AG04449 (cell line): ENCODE measurements at places on chromosomes 2 and 18.

- DNase-seq, result no peak
Measured at GRCh38 chr2:15804691-15805090, 135.7 kb upstream of the MYCN start.

DNA sequence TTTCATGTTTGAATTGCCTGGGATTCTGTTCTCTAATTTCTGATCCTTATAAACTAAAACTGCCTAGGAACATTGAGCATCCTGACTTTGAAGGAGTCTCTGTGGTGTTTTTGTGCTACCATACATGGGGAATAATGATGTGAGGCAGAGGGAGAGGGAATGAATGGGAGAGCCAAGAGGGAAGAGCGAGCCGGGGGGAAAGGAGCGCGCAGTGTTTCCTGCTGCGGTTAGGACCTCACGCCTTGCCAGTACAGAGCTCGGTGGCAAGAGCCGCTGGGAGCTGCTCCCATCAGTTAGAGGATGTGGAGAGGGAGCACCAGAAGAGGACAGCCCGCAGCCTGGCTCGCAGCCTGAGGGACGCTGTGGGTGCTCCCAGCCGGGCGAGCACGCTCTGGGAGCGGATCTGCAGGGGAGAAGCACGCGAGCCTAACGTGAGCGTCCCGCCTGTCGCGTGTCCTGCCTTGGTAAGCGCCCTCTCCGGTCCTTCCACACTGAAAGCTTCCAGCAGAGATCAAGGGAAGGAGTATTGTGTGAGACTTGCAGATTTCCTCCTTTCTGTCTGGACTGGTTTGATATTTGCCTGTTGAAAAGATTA is 114.7 kb downstream of the FAM210A start:
- DNase-seq, result no peak

DNA sequence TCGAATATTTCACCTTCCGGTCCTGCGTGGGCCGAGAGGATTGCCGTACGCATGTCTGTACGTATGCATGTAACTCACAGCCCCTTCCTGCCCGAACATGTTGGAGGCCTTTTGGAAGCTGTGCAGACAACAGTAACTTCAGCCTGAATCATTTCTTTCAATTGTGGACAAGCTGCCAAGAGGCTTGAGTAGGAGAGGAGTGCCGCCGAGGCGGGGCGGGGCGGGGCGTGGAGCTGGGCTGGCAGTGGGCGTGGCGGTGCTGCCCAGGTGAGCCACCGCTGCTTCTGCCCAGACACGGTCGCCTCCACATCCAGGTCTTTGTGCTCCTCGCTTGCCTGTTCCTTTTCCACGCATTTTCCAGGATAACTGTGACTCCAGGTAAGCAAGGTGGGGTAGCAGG is at the start of gene SERPINB5:
TSS of gene SERPINB5 (plus strand) at position 291 of the 400 bp plus-strand sequence. CDS start 7,471 bp downstream, outside the sequence.
- DNase-seq, result no peak

GRCh38 chr18:59787998-59788790 is 91.0 kb upstream of the CCBE1 start:
- DNase-seq, result no peak

DNA sequence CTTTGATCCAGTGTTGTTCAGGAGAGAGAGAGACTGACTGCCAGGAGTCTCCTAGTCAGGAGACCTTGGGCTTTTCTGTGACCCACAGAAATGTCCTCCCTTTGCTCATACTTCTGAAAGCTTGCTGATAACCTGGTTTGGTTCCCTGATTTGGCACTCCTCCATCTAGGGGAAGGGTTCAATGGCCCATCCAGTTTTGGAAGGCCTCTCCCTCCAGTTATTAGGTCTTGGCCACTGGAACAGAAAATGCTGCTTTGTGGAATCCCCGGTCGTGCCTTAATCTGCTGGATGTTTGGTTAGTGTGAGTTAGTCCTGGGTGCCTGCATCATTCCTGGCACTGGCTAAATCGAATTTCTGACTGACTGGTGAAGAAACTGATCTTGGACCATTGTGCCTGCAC is 35.7 kb downstream of the KDM3A start:
- no peak for DNase-seq

DNA sequence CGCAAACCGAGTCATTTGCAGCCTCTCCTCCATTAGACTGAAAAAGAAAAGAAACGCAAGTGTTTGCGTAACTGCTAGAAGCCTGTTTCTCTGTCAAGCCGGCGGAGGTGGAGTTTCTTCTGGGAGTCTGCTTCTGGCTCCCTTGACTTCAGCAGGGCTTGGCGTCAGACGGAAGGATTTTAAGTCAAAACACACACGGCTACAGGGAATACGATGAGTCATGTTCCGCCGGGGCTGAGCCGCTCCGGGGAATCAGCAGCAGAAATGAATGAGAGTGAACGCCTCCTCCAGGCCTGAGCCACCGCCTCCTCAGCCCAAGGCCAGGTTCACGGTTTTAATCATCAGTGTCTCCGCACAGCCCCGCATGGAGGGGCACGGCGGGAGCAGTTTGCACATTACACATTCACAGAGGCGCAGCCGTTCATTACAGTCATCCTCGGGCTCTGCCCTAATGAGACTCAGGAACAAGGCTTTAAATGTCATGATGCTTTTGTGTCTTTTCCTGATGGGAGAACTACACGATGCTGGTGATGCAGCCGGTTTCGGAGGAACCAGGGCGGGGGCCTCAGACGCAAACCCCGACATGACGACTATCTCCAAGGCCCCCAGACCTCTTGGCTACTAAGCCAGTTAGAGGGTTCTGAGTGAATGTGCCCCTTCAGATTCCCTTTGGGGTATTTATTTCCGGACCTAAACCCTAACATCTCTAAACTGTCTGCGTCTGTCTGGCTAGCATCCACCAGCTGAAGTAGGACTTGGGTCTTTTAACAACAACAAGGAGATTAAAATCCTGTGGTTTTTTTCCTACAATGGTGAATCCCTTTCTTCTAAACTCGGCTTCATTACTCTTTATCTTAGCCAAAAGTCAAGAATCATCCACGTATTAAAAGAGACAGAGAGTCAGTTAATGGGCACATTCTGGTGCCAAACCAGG is 11.1 kb upstream of the SCG2 start:
- DNase-seq, result peak; percentile 92

DNA sequence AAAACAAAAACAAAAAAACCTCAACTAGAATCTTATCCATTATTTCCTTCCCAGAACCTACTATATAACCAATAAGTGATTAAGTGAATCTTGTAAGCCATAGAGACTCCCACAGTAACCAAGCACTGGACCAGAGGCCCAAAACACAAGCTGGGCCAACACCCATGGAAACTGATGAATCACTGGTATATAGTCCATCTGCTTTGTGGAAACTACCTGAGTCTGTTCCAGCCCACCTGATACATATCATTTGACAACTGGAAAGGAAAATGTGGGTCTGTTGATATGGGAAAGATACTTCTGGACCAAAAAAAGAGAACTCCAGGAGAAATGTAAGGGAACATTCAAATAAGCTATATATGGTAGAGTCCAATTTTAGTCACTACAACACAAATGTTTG is 252.8 kb downstream of the MREG start:
- DNase-seq, result no peak

- DNase-seq, result no peak
Measured at GRCh38 chr2:197577446-197577845, 61.6 kb downstream of the MOB4 start.

DNA sequence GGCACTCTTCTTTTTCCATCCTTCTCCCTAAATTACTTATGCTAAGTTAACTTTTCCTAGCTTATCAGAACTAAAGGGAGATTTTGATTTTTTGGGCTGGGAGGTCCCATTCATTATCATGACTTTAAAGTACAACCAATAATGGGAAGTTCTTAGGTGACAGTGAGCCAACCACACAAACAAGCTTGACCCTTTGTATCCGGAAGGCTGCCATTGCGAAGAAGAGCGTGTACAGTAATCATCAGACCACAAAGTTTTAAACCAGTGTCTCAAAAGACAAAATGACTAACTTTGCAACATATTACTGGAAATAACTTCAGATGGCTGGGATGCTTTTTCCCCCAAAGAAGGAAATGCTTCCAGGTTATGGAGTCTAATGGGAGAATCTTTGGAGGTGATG is 298.1 kb downstream of the TGIF1 start:
- DNase-seq, result no peak

DNA sequence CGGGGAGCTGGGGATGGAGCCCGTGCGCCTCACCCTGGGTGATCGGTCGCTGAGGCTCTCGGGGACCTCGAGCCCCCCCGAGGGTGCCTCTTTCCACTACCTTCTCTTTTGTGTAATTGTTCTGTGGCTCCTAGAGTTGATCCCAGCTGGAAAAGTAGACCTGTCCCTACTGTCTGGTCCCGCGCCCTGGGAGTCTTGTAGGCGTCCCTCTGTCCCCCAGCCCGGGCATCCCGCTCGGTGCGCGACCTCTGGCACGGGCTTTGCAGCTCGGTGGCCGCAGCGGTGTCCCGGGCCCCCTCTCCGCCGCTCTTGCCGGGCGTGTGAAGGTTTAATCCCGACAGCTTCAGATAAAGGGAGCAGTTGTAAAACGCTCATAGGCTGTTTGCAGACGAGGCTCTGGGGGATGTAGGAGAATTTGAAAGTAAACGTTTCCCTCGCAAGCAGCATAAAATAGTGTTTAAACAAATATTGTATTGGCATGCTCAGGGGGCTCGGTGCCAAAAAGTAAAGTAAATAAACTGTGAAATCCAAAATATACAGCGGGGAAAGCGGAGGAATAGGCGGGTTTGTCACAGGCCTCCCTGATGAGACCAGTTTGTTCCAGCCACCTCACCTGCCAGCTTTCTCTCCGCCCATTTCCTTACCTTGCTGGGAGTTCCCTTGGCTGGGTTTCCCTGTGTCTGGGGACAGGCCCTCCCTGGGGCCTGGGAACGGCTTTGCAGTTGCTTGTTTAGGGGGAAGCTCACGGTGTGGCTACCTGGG is 1.9 kb downstream of the GLI2 start:
- DNase-seq, result no peak

GRCh38 chr2:71743995-71744675 is 290.8 kb downstream of the DYSF start:
- DNase-seq, result no peak

GRCh38 chr18:10285283-10285640 is 169.2 kb upstream of the APCDD1 start:
- DNase-seq, result no peak

DNA sequence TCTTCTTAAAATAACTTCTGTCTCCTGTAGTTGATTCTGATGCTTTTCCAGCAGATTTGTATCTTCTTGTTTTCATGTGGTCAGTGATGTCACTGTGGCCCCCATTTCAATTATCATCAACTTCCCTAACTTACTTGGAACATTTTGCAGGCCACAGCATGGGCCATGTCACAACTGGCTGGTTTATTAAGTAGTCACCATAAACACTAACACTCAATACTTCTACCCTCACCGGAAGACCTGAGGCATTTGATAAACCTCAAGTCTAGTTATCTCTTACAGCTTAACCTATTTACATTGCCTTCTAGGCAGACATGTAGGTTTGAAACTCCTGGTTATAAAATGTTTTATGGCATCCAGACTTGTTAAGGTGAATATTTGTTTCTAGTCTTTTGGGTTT is 37.4 kb upstream of the PROKR1 start:
- no peak for DNase-seq

- DNase-seq, result no peak
Measured at GRCh38 chr2:232388324-232388891, 9.9 kb downstream of the ALPP start.

DNA sequence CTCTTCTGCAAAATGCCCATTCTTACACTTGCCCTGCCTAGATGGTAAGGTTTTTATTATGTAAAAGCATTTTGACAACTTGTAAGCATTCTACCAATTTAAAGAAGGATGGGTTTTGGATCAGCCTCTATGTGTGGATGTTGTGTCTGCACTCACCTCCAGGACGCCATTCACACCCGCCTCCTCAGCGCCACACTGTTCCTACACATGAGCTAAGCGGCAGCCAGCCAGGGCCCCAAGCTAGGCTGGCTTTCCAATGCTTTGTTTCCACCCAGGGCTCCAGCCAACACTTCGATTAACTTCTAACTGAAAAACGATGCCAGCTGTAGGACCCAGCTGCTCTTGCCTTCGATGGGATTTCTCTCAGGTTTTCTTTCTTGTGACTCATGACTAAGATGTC is 73.3 kb upstream of the FZD7 start:
- no peak for DNase-seq

DNA sequence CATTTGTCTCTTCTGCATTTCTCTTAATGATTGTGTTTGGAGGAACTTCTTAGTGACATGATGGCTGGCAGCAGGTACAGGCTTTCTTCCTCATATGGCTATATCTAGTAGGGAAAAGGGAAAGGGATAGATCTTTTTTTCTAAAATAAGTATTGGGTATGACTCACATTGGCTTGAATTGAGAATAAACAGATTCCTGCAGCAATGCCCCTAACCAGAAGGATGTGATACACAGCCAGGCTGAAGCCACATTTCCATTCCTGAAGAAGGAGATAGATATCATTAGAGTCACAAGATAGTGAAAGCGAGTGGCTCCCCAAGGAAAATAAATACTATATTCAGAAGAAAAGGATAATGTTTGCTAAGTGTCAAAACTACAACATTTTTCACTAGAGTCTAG is 61.1 kb downstream of the VWC2L start:
- no peak for DNase-seq

DNA sequence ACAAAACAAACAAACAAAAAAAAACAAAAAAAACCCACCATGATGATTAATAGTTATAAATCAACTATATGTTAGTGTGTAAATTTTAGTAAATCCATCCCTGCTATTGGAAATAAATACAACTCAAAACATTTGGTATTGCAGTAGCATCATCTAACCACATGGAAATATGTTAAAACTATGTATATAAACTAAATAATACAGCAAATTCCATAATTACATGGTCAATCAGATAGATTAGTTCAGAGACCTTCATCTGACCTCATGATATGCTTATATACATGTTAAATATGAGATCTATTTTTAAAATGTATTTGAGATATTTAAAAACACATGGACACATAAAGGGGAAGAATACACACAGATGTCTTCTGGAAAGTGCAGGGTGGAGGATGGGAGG is 384.2 kb downstream of the TMX3 start:
- no peak for DNase-seq

DNA sequence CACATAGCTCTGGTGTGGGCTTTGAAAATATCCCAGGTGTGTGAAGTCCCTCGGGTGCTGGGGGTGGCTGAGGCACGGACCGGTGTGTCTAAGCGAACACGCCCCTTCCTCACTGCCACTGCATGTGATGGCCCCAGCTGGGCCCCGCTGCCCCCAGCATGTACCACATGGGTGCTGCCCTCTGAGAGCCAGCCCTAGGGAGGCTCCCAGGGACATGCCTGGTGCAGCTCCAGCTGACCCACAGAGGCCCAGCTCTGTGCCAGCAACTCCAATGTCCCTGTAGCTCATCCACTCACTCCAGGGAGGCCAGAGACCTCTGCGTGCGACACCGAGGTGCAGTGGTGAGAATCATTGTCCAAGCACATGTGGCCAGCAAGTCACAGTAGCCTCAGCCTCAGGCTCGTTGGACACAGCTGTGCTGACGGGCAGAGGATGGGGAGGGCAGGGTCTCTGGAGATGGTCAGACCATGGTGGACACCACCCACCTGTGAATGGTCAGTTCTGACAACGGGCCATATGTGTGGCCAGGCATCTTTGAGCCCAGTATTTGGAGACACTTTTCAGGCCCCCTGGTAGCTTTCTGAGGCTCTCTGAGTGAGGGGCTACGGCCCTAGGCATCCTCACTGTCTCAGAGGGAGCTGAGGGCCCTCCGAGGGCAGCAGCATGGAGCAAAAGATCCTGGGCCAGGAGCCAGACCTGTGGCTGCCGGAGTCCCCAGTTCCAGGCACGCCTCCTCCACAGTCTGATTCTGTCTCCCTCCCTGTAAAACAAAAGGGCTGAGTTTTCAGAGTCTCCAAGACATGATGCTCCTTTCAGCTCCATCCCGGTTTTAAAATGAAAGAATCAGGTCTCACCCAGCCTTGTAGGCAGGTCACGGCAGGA is 220.7 kb downstream of the NDUFA10 start:
- no peak for DNase-seq

- DNase-seq, result no peak
Measured at GRCh38 chr18:60146220-60146960, 226.2 kb downstream of the MC4R start.

- no peak for DNase-seq
Measured at GRCh38 chr2:196390243-196391148, 219.1 kb upstream of the STK17B start.
